ENCODE measurements at places on chromosomes 7 and 10.

DNA sequence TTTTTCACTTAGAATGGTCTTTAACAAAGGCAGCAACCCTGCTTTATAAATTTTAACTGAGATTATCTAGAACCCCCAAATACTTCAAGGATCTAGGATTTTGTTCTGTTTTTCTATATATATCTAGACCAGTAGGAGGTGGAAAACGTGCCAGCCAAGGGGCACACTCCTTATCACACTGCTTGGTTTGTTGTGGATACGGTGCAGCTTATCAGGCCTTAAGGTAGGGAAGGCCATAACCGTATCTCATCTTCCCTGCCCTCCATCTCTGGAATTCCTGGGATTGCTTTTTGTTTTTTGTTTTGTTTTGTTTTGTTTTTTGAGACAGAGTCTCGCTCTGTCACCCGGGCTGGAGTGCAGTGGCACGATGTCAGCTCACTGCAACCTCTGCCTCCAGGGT, 75.4 kb downstream of the MPLKIP start:
- DNase-seq: no peak

GRCh38 chr7:141123522-141123921, 49.7 kb downstream of the TMEM178B start:
- DNase-seq: no peak

DNA sequence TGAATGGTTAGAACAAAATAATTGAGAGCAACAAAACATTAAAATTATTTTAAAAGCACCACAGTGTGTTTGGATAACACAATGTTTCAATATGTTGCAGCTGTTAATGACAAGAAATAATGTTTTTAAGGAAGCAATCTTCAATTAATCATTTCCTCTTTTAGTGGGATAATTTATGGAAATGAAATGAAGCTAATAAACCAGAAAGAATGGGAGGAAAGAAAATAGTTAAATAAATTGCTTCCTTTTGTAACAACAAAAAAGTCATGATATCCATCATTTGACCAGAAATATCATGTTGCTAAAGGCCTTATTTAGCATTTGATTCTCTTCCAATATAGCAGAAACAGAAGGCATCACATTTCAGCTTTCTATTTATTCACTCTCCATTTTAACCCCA, 224.5 kb downstream of the SEMA3A start:
- DNase-seq: no peak

- no peak for DNase-seq
Measured at GRCh38 chr7:56078196-56078595, 14.1 kb downstream of the SUMF2 start.

- DNase-seq: no peak
Measured at GRCh38 chr7:1263391-1263951, 30.8 kb downstream of the UNCX start.

GRCh38 chr10:86100581-86101061, 266.0 kb downstream of the GRID1 start:
- DNase-seq: no peak
